Astrocyte (in vitro differentiated cells and primary cell): ENCODE measurements at places on chromosomes 13 and 19. TPM values are rescaled to one million over a fixed set of nuclear protein-coding genes. Genes with fewer than 3 reads are reported as not detected.
A peak's percentile ranks its signal among the peaks of the same experiment; 100 is the strongest.

Gene ATP7B
- total RNA-seq, result 9.2 and 12.3 TPM in 2 replicates

DNA sequence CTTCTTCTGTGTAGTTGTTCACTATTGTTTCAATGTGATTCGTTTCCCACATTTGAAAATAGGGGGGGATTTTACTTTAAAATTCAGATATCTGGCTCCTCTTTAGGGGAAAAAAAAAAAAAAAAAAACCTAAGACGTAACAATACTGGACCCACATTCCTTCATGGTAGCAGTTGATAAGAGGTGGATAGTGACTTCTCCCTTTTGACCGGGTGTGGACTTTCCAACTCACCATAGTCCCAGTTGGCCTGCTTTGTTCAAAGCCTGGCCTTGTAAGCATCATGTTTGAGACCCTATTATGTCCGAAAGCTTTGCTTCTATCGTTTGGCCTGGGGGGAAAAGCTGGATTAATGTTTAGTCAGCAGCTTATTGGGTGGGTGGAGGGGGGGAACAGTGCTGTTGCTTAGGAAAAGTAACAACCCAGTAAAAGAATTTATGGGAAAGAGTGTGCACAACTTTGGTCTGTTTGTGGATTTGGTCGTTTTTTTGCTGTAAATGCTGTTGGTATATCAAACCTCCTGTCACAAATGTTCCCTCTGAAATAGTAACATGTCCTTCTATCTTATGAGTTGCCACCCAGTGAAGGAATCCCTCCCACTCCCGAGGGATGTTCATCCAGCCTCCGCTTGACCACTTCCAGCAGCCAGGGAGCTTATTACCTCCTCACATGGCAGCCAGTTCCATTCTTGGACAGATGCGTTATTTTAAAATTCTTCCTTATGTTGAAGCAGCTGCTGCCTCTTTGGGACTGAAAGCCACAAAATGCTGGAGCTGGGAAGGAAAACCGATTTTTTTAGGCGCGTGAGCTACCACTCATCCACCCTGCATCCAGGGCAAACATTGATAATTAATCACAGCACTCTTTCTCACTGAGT, 10.4 kb downstream of the SAMD4B start:
- no peak overlapping the region for H3K4me3 ChIP-seq

GRCh38 chr19:6271721-6272410, 7.9 kb downstream of the MLLT1 start:
- peaks cover 2% of the 10 kb centered on the region for H3K36me3 ChIP-seq
- H3K4me3 ChIP-seq, result peak overlapping the region; percentile 22
- peak overlapping the region; percentile 84 for H3K27ac ChIP-seq
- DNase-seq, result peak; percentile 80
- H3K27me3 ChIP-seq, result no peaks in the 10 kb centered on the region
- H3K4me1 ChIP-seq, result peaks cover 61% of the 10 kb centered on the region

GRCh38 chr19:51698296-51698695, 5.2 kb downstream of the SPACA6 start:
- no peak overlapping the region for H3K4me3 ChIP-seq
- DNase-seq, result peak; percentile 56
- H3K36me3 ChIP-seq, result peaks cover 30% of the 10 kb centered on the region

DNA sequence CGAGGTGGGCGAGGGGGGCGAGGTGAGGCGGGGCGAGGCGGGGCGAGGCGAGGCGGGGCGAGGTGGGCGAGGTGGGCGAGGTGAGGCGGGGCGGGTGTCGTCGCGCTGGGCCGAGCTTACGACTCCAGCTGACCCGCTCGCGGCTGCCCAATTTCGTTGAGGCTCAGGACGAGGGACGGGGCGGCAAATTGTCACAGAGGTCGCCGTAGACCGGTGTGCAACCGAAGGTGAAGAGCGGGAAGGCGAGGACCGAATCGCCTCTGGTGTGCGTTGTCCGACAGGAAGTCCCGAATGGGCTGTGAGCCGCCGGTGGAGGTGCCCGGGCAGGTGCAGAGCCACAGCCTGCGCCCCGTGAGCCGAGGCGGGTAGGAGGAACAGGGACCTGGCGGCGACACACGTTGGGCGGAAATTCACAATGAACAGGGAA, at the start of gene LACC1:
Gene LACC1, plus strand, starts transcription at position 150 of the 427 bp plus-strand sequence. CDS start 1,082 bp downstream, outside the sequence.
- peak within 1 kb of the TSS; percentile 75 for H3K4me3 ChIP-seq
- H3K4me1 ChIP-seq, result peaks cover 11% of the 10 kb centered on the region
- H3K36me3 ChIP-seq, result no peaks in the 10 kb centered on the region
- no peaks in the 10 kb centered on the region for H3K27me3 ChIP-seq
- peak within 1 kb of the TSS; percentile 87 for H3K27ac ChIP-seq

- no peaks in the 10 kb centered on the region for H3K27me3 ChIP-seq
- H3K27ac ChIP-seq, result no peak overlapping the region
- no peak for DNase-seq
- no peaks in the 10 kb centered on the region for H3K36me3 ChIP-seq
These were observed 17.9 kb downstream of the PPP1R37 start for GRCh38 chr19:45110851-45111266.

GRCh38 chr13:102597029-102597961, 509 bp downstream of the TPP2 start:
- no peaks in the 10 kb centered on the region for H3K27me3 ChIP-seq
- H3K4me1 ChIP-seq, result peaks cover 5% of the 10 kb centered on the region
- peak; percentile 45 for DNase-seq
- peak overlapping the region; percentile 76 for H3K27ac ChIP-seq

Gene PSG4
- total RNA-seq, result 0.84 and 1.4 TPM in 2 replicates

Gene PGLYRP2
- not detected in 2 replicates for total RNA-seq

Gene KIR2DL3
- not detected in 2 replicates for total RNA-seq

Gene ZNF575
- total RNA-seq, result 1.3 and 1.4 TPM in 2 replicates

Gene DAND5
- total RNA-seq, result 0.14 TPM in 1 of 2 replicates, not detected in the other

GRCh38 chr13:109655206-109655600, 131.2 kb downstream of the IRS2 start:
- DNase-seq, result no peak
- H3K27ac ChIP-seq, result no peak overlapping the region
- H3K36me3 ChIP-seq, result no peaks in the 10 kb centered on the region
- no peaks in the 10 kb centered on the region for H3K4me1 ChIP-seq
- no peak overlapping the region for H3K4me3 ChIP-seq

Gene CD33
- total RNA-seq, result not detected in 2 replicates

Gene PAN3
- total RNA-seq, result 24.9 and 28.3 TPM in 2 replicates

DNA sequence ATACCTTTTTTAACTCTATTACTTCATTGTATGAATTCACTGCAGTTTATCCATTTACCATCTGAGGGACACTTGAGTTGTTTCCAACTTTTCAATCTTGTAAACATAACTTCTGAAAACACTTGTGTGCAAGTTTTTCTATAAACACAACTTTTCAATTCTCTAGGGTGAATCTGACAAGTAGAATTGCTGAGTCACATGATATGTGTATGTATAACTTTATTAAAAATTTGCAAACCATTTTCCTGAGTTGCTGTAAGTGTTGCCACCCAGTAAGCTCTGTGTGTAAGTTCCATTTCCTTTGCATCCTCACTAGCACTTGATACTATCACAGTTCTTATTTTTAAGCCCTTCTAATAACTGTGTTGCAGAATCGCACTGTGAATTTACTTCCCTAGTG, 1415.6 kb upstream of the ATXN8OS start:
- H3K4me1 ChIP-seq, result no peaks in the 10 kb centered on the region
- no peaks in the 10 kb centered on the region for H3K36me3 ChIP-seq
- no peaks in the 10 kb centered on the region for H3K27me3 ChIP-seq
- no peak overlapping the region for H3K4me3 ChIP-seq

DNA sequence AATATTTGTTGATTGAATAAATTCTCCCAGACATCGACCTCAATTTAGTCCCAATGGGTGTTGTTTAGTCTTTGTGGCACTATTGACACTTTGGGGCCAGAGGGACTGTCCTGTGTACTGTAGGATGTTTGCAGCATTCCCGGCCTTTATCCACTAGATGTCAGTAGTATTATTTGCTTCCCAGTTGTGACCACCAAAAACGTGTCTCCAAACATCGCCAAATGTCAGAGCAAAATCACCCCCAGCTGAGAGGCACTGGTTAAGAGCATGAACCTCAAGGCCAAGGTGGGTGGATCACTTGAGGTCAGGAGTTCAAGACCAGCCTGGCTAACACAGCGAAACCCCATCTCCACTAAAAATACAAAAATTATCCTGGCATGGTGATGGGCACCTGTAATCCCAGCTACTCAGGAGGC, 15.4 kb downstream of the NLRP12 start:
- no peak overlapping the region for H3K4me3 ChIP-seq
- no peaks in the 10 kb centered on the region for H3K27me3 ChIP-seq
- peak; percentile 23 for DNase-seq
- H3K4me1 ChIP-seq, result no peaks in the 10 kb centered on the region
- H3K27ac ChIP-seq, result no peak overlapping the region

DNA sequence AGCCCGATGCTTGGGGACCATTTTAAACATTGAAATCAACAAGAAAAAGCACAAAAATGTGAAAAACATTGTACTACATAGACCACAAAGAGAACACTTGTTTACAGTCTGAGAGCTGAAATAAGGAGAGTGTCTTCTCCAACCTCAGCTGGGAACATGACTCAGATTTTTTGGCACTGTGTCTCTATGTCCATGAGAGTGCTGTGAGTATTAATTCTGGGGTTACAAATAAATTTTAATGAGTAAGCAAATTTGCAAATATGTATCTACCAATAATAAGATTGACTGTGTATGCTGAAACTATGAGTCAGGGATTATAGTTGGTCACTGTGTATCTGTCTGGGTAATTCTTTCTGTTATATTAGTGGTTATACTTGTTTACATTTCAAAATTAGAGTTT, 174.0 kb downstream of the DCT start:
- H3K27ac ChIP-seq, result no peak overlapping the region
- H3K4me3 ChIP-seq, result no peak overlapping the region
- no peaks in the 10 kb centered on the region for H3K27me3 ChIP-seq
- DNase-seq, result peak; percentile 83
- no peaks in the 10 kb centered on the region for H3K36me3 ChIP-seq

GRCh38 chr13:76148926-76149325, 512.8 kb downstream of the LMO7 start:
- peak overlapping the region; percentile 34 for H3K27ac ChIP-seq
- no peaks in the 10 kb centered on the region for H3K36me3 ChIP-seq
- H3K27me3 ChIP-seq, result no peaks in the 10 kb centered on the region
- peaks cover 12% of the 10 kb centered on the region for H3K4me1 ChIP-seq
- peak; percentile 88 for DNase-seq

DNA sequence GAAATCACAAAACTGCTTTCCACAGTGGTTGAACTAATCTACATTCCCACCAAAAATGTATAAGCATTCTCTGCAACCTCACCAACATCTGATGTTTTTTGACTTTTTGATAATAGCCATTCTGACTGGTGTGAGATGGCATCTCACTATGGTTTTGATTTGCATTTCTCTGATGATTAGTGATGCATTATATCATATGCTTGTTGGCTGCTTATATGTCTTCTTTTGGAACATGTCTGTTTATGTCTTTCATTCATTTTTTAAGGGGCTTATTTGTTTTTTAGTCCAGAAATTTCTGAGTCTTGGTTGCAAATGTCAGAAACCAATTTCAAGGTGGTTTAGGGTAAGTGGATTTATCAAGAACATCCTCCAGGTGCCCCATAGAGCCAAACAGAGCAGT, 484.8 kb upstream of the TSHZ3 start:
- DNase-seq, result no peak
- no peaks in the 10 kb centered on the region for H3K4me1 ChIP-seq
- no peak overlapping the region for H3K27ac ChIP-seq
- no peak overlapping the region for H3K4me3 ChIP-seq

Gene FCAR
- not detected in 2 replicates for total RNA-seq

DNA sequence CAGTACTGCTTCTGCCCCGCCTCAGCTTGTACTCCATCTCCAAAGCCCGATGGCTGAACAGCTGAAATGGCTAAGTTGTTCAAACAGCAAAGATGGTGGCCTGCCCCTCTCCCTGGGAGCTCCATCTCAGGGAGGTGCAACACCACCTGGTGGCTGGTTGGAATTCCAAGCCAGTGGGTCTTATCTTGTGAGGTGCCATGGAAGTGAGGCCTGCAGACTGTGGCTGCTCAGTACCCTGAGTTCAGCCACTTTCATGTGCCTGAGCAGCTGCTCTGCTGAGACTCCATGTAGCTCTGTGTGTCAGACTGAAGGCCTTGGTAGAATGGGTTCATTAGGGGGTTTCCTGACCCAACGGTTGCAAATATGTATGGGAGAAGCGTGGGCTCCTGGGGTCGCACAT, 67.3 kb upstream of the SPRY2 start:
- H3K4me3 ChIP-seq, result no peak overlapping the region
- H3K27ac ChIP-seq, result no peak overlapping the region
- H3K27me3 ChIP-seq, result no peaks in the 10 kb centered on the region
- no peak for DNase-seq

Gene PLK5
- total RNA-seq, result 0.09 TPM in 1 of 2 replicates, not detected in the other

Gene CYP2F1
- not detected in 2 replicates for total RNA-seq

DNA sequence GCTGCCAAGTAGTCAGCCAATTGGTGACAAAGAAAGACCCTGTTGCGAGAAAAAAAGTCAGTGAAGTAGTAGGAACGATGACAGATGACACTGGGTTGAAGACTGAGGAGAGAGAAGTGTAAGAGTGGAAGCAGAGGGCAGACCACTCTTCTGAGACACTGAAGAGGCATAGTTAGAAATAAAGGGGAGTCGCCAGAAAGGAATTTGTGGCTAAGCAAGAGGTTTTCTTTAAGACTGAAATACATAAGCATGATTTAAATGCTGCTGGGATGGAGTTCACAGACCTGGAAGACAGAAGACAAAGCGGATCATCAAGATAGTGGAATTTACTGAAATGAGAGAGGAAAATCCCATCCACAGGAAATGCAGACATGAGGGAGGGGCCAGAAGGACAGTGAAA, 56.2 kb upstream of the USPL1 start:
- H3K27me3 ChIP-seq, result no peaks in the 10 kb centered on the region
- no peak overlapping the region for H3K27ac ChIP-seq
- H3K4me1 ChIP-seq, result peaks cover 9% of the 10 kb centered on the region
- DNase-seq, result peak; percentile 34
- no peaks in the 10 kb centered on the region for H3K36me3 ChIP-seq

GRCh38 chr13:94020426-94020825, 459.1 kb downstream of the DCT start:
- no peaks in the 10 kb centered on the region for H3K27me3 ChIP-seq
- H3K27ac ChIP-seq, result no peak overlapping the region
- no peak for DNase-seq
- no peaks in the 10 kb centered on the region for H3K4me1 ChIP-seq

DNA sequence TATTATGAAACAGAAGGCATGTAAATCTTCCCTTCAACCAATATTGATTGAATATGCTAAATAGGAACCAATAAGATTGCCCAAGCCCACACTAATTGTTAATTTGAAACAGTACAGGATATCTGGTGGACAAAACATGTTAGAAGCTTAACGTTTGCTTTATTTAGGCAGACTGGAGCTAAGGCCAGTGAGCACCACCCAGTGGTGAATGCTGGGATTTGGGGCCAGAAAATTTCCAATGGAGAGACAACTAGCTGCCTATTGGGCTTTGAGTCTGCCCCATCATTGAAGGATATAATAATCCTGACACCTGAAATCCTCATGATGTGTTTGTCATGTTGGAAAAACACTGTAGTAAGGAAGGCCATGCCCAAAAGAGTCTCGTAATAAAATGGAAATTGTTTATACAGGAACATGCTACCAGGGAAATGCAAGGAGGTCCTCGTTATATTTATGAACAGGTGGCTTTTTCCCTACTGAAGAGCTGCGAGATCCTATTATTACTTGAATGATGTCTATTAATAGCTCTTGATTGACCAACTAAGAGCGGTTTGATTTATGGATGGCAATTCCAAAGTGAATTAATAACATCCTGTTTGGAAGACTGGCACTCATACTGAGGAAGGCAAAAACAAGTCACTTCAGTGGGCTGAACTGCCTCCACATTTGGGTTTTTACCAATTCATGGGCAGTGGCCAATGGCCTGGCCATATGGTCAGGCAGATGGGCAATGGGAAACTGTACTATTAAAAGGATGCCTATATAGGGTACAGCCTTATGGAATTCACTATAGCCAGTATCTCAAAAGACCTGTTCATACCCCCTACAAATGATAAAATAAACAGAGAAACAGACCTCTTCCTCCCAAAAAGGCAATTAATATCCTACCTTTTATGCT, 8.7 kb downstream of the SIGLECL1 start:
- no peak overlapping the region for H3K27ac ChIP-seq
- H3K36me3 ChIP-seq, result no peaks in the 10 kb centered on the region
- DNase-seq, result no peak
